Neural crest cell (in vitro differentiated cells): ENCODE measurements at places on chromosomes 3 and 15.
A peak's percentile ranks its signal among the peaks of the same experiment; 100 is the strongest.

GRCh38 chr3:123287051-123287961 lies 85.6 kb downstream of the SEC22A start:
- DNase-seq: no peak

DNA sequence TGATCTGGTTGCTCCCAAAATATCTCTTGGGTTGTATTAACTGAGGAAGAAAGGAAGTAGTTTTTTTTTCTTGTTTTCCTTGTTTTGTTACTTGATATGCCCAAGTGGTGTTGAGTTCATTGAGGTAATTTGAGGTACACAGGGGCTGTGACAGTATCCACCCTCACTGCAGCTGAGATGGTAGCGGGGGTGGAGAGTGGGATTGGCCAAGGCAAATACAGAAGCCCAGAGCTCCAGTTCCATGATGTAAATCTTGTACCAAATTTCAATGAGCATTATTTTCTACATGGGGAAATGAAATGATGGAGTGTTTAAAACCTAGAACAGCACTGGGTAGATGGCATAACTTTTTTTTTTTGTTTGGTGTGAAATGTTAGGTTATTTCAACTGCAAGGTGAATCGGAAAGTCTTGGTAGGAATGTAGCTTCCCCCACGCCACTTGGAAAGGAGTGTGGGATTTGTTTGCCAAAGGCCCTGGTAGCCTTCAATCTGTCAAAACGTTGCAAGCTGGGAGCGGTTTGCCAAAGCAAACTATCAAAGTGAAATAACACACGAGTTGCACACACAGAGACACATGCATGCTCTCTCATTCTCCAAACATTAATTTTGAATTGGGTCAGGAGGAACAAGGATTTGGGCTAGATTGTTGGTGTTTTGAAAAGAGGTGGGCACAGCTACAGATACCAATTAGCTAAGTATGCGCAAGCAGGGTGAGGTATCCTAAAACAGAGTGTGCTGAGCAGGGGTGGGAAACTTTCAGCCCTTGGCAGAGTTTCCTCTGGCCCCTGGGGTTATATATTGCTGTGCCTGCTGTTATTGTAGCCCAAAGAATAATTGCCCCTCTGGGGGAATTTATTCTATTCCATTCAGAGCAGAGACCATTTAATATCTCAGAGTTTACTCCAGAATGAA lies 34.6 kb downstream of the THSD4 start:
- DNase-seq: no peak

DNA sequence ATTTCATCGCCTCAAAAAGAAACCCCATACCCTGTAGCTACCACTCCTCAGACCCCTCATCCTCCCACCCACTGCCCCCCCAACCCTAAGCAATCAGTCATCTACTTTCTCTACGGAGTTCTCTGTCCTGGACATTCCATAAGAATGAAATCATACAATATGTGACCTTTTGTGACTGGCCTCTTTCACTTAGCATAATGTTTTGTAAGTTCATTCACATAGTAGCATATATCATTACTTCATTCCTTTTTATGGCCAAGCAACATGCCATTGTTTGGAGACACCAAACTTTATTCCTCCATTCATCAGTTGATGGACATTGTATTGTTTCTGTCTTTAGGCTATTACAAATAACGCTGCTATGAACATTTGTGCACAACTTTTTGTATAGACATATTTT lies 64.2 kb downstream of the TNIK start:
- no peak for DNase-seq

GRCh38 chr15:64731805-64732151 lies 43.6 kb downstream of the RBPMS2 start:
- no peak for DNase-seq

DNA sequence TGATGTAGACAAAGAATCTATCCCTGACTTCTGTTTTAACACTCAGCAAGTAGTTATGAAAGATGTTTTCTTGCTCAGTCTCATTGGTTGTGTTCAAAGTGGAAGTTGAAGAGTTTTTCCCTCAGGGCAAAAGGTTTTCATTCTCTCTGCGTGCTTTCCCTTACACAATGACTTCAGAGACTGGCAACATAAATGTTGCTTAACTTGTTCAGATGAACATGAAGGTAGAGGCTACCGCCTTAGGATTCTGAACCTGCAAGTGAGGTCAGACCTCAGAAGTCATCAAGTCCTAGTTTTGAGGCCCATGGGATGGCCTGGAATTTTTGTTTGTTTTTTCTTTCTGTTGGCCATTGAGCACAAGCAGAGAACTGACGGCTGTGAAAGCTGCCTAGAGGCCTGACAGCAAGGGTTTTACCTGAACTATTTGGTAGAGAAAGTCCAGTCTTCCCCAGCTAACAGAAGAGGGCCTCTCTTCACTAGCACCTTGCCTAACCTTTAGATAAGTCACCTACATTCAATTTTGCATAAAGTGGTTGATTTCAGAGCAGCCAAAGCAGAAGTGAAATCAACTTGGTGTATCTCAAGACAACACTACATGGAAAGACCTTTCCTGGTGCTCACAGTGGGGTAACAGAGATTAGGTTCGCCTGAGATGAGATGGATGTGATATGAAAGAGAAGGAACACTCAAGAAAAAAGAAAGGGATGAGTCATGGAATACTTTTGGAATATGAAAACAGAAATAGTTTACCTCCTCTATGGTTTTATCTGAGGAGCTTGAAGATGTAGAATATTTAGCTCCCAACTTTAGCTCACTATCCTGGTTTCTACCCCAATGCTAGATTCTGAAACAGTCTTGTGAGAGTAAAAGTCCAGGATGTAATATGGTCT lies 53.6 kb upstream of the AP4E1 start:
- no peak for DNase-seq

GRCh38 chr3:114697401-114697800 lies 403.6 kb downstream of the TIGIT start:
- no peak for DNase-seq

DNA sequence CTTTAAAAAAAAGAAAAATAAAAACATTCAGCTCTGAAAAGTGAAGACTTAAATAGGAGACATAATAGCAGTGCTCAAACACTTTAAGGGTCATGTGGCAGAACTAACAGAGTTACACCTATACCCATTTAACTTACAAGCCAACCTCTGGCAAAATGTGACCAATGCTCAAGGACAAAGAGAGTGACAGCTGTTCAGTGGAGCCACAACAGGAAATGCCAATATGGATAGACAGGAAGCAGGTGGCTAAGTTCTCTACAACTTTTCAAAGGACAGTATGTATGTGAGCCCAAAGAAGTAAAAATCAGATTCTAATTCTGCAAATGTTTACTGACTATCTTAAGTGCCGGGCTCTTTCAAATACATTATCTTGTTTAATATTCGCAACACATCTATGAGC lies 3.4 kb downstream of the TMCC1 start:
- DNase-seq: no peak

GRCh38 chr15:74873036-74873755 lies at the start of gene SCAMP2:
TSS of gene SCAMP2 (minus strand) at chr15:74873365. CDS start at chr15:74873255, 110 bp downstream.
- DNase-seq: peak; percentile 84

GRCh38 chr15:63362885-63363284 lies 18.8 kb downstream of the CA12 start:
- DNase-seq: no peak

DNA sequence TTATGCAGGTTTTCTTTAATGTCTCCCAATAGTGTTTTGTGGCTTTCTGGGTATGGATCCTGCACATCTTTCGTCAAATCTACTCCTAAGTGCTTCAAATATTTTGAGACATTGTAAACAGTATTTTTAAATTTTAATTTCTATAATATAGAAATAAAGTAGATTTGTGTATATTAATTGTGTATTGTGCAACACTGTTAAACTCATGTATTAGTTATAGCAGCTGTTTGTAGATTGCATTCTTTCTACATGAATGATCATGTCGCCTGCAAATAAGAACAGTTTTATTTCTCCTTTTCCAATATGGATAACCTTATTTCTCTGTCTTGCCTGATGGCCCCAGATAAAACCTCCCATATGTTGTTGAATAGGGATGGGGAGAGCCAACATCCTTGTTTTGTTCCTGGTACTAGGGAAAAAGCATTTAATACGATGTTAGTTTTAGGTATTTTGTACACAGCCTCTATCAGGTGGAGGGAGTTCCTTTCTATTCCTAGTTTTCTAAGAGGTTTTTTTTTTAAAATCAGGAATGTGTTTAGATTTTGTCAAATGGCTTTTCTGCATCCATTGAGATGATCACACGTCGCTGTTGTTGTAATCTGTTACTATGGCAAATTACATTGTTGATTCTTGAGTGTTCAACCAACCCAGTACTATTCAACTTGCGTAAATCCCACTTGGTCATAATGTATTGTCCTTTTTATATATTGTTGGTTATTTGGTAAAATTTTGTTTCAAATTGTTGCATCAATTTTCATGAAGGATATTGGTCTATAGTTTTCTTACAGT lies 71.1 kb upstream of the DGKG start:
- no peak for DNase-seq

DNA sequence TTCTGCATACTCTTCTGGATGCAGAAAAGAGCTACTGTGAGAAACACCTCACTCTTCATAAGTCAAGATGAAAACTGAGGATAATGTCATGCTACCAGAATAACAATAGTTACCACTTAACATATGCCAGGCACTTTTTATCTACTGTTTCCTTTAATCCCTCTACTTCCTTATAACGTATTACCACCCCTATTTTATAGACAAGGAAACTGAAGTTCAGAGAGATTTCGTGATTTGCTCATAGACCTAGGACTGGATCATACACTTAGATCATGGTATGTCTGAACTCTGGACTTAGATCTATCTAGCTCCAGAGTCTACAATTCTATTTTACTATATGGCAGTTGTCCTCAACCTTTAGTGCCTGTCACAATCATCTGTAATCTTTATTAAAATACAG lies 155.7 kb upstream of the TSPAN3 start:
- DNase-seq: no peak

- DNase-seq: peak; percentile 44
These were observed 103.1 kb downstream of the HCN4 start for GRCh38 chr15:73265536-73266153.

- DNase-seq: no peak
These were observed 12.5 kb downstream of the ZBTB47 start for GRCh38 chr3:42666022-42666421.

GRCh38 chr3:142795332-142795731 lies 71.5 kb downstream of the TRPC1 start:
- no peak for DNase-seq

DNA sequence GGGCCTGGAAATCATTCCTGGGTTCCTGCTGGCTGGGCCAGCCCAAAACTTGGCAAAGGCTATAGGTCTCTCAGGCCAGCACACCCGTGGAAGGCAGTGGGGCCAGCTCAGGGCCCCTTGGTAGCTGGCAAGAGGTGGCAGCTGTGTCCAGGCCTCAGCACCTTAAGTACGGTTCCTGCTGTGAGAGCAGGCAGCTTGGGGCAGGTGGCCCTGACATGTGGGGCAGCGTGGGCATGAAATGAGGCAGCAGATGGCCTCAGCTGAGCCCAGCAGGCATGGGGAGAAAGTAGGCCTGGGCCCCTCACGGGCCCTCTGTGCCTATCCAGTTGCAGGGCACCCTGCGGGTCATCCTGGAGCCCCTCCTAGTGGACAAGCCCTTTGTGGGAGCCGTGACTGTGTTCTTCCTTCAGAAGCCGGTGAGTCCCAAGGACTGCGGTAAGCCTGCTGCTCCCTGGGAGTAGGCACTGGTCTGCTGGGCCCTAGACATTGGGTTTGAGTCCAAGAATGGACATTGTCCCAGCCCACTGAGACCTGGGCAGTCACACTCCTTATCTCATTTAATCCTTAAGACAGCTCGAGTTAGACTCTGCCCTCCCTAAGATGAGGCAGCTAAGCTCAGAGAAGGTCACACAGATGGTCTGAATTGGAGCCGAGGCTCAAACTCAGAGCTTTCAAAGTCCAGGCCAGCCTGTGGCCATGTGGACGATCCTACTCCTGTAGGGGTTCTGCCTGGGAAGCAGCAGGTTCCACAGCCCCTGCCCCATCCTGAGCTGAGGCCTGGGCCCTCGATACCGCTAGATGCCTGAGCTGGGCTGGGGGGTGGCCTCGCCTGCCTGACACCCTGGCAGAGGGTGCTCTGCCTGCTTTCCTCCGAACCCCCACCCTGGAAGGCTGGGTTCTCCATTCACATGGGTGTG lies 25.5 kb downstream of the ESYT3 start:
- DNase-seq: no peak

GRCh38 chr15:88908697-88909621 lies 4.2 kb downstream of the MFGE8 start:
- DNase-seq: no peak

DNA sequence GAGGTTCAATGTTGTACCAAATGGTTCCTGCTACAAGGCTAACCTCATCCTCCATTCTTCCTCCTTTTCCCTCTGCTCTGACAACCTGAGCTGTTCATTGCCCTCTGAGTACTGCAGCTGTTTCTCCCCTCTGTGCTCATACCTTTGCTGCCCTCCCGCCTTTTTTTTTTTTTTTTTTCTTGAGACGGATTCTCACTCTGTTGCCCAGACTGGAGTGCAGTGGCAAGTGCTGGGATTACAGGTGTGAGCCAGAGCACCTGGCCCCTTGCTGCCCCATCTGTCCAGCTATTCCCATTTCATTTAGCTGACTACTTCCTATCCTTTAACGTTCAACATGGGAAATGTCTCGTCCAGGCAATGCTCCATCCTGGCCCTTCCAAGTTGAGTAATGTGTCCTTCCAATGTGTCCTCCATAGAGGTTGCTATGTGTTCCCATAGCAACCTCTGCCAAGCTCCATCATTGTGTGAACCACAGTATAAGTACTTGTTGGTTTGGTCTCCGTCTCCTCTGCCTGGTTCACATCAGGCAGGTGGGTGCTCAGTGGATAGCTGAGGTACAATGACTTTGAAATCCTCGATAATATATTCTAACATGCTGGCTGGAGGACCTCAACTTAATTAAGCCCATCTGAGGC lies 179.9 kb upstream of the ANKRD28 start:
- no peak for DNase-seq

- DNase-seq: no peak
These were observed 23.3 kb upstream of the GABRR3 start for GRCh38 chr3:98058244-98058960.

GRCh38 chr15:100433304-100433703 lies 91.5 kb upstream of the ADAMTS17 start:
- DNase-seq: no peak

DNA sequence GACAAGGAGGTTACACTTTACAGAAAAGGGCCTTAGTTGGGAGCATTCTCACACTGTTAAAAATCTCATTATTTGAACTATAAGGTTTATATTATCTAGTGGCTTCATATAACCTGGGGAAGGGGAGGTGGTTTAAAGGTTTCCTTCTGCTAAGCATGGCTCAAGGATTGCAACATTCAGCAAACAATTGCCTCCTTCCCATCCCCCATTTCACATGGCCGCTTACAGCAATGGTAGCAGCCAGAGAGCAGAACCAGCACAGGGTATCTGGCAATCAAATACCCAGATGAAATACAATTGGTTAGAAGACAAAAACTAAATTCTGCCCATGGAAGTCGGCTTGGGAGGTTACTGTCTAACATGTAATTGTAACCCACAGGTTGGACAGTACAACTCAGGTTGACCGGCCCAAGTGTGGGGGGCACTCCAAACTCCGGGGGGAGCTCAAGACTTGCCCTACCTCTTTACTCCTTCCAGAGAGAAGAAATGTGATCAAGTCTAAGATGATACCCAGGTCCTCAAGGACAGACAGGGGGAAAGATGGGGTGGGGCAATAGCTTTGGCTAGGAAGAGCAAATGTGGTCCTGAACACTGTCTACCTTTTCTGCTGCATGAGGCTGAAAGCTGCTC lies 15.5 kb downstream of the ETV5 start:
- no peak for DNase-seq

GRCh38 chr3:50300681-50301254 lies 1.6 kb upstream of the HYAL3 start:
- DNase-seq: no peak
